OCI-LY7 (cell line): ENCODE measurements at places on chromosomes 6 and 20. TPM values are rescaled to one million over a fixed set of nuclear protein-coding genes. Genes with fewer than 3 reads are reported as not detected.

CST2 gene
- not detected in 2 replicates for total RNA-seq

GGTLC1 gene
- total RNA-seq = not detected in 2 replicates

RHAG gene
- not detected in 2 replicates for total RNA-seq

ESF1 gene
- total RNA-seq = 12.6 and 13.5 TPM in 2 replicates

CST5 gene
- total RNA-seq = not detected in 2 replicates

B3GAT2 gene
- total RNA-seq = not detected in 2 replicates

MICB gene
- 32.4 and 33.9 TPM in 2 replicates for total RNA-seq

CRIP3 gene
- total RNA-seq = 1.7 TPM in 1 of 2 replicates, not detected in the other

TMEM151B gene
- 0.07 and 0.15 TPM in 2 replicates for total RNA-seq

ATP6V1G2 gene
- total RNA-seq = 14.1 and 15.9 TPM in 2 replicates

GRCh38 chr20:52275181-52275691 lies 83.7 kb upstream of the ZFP64 start:
- no peak for DNase-seq

DNA sequence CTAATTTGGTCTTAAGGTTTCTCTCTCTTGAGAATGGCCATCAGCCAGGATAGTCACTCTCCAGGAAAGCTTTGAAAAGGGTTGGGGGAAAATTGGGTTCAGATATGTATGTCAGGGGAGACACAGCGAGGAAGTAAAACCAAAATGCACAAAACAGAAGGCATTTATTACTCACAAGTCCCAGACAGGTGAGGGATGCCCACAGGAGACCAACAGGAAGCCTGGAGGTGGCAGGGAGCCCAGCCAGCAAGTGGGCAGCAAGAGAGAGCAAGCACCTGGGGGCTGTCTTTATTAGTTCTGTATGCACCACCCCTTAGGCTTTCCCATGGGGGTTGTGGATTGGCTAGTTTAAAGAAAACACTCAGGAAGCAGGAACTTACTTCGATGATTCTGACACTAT lies 707.7 kb downstream of the KIF16B start:
- no peak for DNase-seq

GRCh38 chr6:29797135-29797534 lies 30.5 kb upstream of the HLA-G start:
- DNase-seq = no peak

DNA sequence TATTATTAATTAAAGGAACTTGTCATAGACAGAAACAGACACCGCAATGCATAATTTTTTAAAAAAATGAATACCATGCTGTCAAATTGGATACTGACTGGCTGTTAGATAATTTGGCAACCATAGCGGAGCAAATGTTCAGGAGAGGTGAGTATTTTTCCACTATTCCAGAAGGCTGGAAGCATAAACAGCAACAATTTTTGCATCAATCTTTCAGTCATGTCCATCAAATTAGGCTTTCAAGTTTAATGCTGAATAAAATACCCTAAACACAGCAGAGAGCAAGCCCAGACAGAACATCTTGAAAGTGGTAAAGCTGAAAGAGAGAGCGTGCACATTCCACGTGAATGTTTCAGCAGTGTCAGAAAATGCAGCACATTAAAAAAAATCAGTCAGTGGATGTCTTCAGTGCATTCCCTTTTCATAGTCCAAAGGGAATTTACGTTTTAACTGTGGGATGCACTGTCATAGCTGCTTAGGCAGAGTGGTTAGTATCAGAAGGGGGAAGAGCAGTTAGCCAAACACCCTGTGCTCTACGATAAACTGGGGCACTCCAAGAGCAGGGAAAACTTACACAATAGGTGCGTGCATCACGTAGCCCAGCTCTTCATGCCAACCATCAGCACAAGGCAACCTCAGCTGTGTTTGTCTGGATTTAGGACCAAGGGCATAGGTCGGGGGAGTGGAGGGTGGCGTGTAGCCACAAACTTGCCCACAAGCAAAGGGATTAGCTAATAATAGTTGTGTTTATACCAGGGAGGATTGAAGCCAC lies 116.2 kb upstream of the STMND1 start:
- DNase-seq = no peak

- DNase-seq = peak; percentile 38
These were observed 1.6 kb downstream of the SRPK1 start for GRCh38 chr6:35919085-35919826.

- no peak for DNase-seq
These were observed 664.3 kb downstream of the RFPL4B start for GRCh38 chr6:113011389-113011788.

DNA sequence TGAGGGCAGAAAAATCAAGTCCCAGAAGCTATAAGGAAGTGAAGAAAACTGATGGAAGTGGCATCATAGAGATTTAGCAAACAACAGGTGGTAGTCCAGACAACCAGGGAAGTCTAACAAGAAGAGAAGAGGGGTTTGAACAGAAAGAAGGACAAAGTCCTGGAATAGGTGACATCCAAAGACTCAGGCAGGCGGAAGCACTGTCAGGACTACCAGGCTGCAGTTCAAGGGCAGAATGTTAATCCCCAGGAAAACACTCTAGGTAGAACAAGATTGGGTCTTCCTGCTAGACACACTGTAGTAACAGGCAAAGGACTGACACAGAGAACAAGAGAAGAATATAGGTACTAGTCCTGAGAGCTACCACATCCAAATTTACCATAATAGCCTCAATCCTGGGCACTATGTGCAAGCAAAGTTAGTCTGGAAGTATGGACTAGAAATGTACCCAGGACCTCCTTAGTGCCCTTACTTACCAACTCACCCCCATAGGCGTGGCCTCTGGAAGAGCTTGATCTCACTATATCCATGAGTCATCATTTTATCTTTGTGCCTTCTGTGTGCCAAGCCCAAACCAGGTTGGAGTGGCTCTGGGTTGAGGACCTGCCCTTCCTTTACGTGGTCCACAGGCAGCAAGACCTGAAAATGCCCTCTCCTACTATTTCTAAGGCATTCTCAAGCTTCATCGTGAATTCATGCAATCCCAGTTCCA lies 2.2 kb upstream of the EPB41L2 start:
- no peak for DNase-seq

DNA sequence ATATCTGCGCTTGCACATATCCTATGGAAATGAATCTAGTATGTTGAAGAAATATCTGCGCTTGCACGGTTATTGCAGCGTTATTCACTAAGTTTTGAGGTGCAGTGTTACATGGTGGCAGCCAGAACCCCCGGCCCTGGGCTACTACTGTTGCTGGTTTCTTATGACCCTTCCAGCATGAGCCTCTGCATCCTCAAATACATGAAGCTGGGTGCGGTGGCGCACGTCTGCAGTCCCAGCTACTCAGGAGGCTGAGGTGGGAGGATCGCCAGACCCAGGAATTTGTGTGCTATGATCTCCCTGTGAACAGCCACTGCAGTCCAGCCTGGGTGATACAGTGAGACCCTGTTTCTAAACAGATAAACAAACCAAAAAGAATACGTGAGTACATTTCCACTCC lies 9.3 kb upstream of the CEBPB start:
- no peak for DNase-seq

- DNase-seq = no peak
These were observed 143.1 kb upstream of the GJE1 start for GRCh38 chr6:141989706-141989959.

- no peak for DNase-seq
These were observed 13.0 kb downstream of the RPRD1B start for GRCh38 chr20:38046572-38046971.

- DNase-seq = no peak
These were observed 42.4 kb downstream of the NEDD9 start for GRCh38 chr6:11189865-11190624.

DNA sequence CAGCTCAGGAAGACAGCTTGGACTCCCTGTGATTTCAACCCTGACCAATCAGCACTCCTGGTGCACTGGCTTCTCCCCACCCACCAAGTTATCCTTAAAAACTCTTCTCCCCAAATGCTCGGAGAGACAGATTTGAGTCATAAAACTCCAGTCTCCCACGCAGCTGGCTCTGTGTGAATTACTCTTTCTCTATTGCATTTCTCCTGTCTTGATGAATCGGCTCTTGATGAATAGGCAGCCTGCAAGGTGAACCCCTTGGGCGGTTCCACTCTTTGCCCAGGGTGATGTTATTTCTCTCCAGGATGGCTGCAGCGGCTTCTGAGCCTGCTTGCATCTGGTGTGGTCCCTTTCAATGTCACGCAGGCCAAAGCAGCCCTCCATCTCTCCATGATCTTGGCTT lies 12.4 kb downstream of the SLC52A3 start:
- DNase-seq = no peak

GRCh38 chr6:11770546-11771466 lies 7.8 kb downstream of the ADTRP start:
- no peak for DNase-seq

GRCh38 chr20:8424010-8424409 lies 291.9 kb downstream of the PLCB1 start:
- no peak for DNase-seq

DNA sequence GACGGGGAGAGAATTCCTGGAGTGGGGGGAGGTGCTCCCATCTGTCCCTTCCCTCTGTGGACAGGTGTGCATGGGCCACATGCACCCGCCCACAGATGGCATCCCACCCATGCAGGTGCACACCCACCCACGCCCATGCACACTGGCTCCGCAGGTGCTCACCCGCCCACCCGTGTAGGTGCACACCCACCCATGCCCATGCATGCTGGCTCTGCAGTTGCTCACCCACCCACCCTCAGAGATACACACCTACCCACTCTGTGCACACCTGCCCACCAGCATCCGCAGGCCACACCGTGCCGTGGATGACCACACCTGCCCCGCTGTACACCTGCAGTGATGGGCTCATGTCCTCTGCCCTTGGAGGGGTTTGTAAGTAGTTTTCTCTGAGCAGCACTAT lies 132.0 kb downstream of the PHACTR3 start:
- no peak for DNase-seq

- no peak for DNase-seq
These were observed 1.7 kb upstream of the TREM1 start for GRCh38 chr6:41288030-41288753.

DNA sequence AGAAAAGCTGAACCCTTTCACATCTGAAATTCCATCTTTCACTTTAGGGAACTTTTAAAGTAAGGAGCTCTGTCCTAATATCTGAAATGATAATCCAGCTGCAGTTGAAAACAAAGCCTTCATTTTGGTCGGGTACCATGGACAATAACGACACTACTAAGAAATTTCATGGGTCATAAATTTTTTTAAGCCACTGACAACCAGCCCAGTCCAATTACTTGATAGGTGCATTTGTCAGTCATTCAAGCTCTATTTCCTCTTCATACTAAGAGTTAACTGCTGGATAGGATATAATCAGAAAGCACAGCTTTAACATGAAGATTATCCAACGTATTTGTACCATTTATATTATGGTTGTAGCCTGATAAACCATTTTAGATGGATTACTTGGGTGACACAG lies 52.5 kb downstream of the MMUT start:
- no peak for DNase-seq

- no peak for DNase-seq
These were observed 467.4 kb upstream of the ID4 start for GRCh38 chr6:19369785-19370184.

DNA sequence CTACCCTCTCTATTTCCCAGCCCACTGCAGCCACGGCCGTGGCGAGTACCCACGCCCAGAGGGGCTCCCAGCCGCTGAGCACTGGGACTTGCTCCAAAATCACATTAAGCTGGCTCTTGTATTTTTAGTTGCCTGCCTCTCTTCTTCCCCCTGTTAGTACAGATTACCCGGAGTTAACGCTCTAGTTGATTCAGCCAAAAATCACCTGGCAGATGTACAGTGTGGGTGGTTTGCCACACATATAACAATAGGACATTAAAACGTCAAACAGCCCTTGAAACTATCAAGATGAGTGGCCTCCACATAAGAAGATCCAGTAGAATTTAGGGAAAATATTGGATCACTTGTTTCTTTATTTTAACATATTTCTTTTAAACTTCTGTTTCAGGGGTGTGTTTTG lies 268.8 kb upstream of the PRDM1 start:
- no peak for DNase-seq

- DNase-seq = no peak
These were observed 35.0 kb downstream of the LMBRD1 start for GRCh38 chr6:69761853-69762252.
